GM18507 (cell line): ENCODE measurements at places on chromosomes 16 and 17.

DNA sequence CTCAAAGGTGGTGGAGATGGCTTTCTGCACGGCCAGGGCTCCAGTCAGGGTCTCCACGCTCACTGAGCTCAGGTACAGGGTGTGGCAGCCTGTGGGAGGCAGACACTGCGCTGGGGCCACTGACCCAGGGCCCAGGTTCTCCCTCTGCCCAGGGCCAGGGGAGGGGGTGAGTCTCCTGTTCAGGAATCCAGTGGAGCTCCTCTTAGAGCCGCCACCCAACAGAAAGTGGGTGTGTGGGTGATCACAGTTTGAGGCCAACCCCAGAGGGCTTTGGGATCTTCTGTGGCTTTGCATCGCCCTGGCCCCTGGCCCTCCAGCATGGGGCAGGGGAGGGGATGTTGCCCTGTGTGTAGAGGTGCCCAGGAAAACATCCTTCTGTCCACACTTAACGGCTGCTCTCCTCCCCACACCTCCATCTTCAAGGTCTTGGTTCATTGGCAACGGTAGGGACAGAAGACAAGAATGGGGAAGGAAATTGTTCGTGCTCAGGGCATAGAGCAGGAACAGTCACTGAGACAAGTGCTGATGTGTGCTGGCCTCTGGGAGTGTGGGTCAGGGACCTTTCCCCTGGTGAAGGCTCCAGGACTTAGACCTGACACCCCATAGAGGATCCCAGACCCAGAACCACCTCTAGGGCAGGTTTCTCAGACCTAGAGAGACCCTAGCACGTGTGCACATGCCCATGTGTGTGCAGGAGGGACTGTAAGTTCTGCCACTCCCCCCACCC is 21.5 kb downstream of the TNS4 start:
- DNase-seq = no peak

GRCh38 chr16:10562361-10562899 is 18.0 kb downstream of the EMP2 start:
- no peak for DNase-seq

DNA sequence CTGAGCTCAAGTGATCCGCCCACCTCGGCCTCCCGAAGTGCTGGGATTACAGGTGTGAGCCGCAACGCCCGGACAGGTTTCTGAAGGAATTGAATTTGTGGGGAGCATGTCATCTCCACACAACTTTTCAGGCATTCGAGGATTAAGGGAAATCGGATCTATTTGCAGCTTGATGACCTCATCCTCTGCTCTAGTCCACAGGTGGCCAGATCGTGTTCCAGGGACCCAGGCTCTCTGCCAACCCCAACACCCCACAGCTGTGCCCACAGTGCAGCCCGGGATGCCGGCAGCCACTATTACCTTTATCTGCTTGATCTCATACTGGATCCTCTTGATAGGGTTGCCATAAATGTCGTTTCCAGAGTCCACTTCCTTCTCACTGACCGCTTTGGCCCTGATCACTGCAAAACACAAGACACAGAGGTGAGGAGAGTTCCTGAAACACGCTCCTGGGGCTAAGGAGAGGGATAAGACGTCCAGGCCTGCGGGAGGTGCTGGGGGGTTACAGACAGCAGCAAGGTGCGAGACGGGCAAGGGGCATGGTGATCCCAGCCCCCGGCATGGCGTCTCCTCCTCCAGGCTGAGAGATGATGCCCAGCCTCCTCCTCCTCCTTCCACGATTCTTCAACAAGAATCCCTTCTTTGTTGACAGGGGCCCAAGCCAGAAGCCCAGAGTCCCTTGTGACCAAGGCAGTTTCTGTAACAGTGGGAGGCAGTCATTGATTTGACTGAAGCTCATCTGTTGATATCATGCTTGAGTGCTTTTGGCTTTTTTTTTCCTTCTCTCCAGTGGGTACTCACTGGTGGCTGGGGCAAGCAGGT is 29.3 kb downstream of the CEP295NL start:
- no peak for DNase-seq

- peak; percentile 83 for DNase-seq
Observed at GRCh38 chr17:40362696-40363110, 1.8 kb downstream of the GJD3 start.

DNA sequence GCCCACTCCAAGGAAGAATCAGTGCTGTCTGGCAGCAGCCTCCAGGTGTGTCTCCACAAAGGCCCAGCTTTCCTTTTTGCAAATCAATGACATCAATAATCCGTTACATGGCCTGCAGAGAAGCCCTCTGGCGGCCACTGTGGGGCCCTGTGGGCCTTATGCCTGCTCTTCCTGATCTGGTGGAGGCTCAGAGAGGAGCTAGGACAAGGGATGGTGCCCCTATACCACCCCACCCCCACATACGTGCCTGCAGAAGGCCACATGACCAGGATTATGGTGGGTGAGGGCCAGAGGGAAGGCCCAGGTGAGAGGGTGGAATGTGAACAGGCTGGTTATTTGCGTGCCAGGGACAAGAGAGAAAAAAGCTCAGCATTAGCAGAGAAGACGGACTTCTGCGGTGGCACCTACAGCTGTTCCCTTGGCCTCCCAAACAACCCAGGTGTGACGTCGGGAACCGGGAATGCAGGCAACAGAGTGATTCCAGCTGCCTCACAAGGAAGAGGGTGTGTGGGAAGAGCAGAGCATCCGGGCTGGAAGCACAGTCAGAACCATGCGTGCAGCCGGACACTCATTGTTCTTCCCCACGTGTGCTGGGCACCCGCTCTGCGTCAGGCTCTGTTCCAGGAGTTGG is 22.5 kb downstream of the EIF4A3 start:
- no peak for DNase-seq

DNA sequence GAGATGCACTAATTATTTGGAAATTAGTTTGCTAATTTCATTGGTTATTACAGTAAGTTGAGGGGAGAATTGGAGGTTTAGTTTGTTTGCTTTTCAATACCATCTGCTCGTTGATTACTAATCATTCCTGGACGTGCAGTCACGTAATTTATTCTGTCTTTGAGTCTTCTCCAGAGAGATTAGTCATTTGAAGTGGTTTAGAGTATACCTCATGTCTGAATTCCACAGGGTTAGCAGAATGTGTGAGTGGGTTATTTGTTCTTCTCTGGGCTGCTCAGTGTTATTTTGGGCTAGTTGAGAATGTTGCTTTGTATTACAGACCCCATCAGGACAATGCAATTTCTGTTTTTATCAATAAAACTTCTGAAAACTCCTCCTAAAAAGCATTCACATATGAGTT is 265.0 kb downstream of the RBFOX1 start:
- DNase-seq = no peak

GRCh38 chr17:15966879-15967248 is 21.9 kb downstream of the ADORA2B start:
- no peak for DNase-seq

DNA sequence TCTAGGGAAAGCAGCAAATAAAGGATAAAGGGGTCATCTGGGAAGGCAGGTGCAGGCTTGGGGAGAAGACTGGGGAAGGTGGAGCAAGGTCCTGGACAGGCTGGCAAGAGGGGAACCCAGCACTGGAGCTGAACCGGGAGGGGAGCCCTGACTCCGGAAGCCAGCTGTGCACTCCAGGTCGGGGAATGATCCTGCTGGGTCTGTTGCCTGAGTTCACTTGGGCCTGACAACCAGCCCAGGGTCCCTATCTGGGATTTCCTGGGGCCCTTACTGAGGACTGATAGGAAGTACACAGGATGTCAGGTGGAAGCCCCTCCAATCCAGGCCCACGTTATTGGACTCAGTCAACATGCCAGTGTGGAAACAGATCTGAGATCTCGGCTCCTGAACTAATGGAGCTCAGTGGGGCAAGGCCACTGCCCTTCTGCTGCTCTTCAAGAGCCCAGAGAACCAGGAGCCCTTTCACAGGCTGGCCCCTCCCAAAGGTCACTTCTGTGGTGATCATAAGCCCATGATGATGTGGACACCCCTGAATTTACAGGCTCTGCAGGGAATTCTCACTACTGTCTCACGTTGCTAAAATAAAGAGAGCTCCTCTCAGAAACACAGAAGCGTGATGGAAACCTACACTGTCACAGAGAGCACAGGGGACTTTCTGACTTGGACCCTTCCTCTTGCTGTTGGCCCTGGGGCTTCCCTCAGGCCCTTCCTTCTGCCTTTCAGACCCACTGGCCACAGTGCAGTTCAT is 19.9 kb upstream of the PITPNM3 start:
- no peak for DNase-seq

- no peak for DNase-seq
Observed at GRCh38 chr16:89318871-89319630, 101.5 kb downstream of the ZNF778 start.

DNA sequence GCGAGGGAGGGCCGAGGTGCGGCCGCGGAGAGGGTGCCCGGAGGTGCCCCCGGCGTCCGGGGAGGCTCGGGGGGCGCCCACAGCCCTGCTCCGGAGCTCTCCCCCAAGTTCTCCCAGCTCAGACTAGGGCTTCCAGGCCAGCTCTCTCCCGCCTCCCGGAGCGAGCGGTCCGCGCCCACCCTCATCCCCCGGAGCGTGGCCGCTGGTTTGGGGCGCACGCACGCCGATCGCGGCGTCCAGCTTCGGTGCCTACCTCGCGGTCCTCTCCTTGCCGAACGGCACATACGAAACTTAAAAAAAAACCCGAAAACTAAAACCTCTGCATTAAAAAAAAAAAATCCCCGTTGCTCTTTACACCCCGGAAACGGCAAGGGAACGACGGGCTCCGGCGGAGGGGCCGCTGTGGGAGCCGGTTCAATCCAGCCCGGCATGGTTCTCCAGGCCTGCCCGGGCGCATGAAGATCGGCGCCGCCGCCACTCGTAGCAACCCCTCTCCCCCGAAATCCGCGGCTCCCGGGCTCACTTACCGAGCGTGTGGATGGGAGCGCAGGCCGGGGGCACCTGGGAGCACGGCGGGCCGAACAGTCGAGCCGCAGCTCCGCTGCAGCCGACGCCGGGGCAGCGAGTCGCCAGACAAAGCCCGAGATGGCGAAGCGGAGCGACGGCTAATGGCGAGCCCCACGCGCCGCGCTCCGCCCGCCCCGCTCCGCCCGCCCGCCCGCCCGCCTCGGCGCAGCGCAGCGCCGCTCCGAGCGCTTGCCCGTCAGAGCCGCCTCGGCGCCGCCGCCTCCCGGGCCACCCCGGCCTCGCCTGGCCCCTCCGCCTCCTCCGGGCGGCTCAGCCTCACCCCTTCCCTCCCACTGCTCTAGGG is 973 bp upstream of the UBTF start:
- DNase-seq = no peak

DNA sequence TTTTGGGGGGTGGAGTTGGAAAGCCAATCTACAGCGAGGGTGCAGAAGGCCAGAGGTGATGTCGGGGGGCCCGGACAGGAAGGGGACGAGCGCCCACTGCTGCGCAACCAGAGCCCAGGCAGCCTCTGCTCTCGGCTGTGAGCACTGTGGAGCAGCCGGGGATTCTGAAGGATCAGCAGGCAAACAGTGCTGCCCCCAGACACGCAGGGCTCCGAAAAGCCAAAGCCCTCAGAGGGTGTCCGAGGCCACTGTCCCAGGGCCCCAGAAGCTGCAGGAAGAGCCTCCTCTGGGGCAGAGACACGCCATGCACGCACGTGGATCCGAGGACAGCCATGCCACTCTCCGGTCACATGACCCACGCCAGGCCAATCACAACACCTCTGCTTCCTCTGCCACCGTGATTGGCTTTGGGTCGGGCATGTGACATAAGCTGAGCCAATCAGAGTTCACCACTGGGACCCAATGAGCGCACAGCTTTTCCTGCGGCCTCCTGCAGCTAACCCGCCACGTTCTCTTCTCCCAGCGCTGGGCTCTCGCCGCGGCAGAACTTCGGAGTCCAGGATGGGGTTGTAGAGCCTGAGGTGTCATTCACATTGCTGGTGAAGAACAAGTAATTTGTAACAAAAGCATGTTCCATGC is 40.7 kb downstream of the ACTG1 start:
- DNase-seq = no peak

GRCh38 chr17:39281806-39282205 is 56.1 kb upstream of the STAC2 start:
- no peak for DNase-seq
